ENCODE measurements at places on chromosomes 16 and 17. TPM values are rescaled to one million over a fixed set of nuclear protein-coding genes. Genes with fewer than 3 reads are reported as not detected.

DNA sequence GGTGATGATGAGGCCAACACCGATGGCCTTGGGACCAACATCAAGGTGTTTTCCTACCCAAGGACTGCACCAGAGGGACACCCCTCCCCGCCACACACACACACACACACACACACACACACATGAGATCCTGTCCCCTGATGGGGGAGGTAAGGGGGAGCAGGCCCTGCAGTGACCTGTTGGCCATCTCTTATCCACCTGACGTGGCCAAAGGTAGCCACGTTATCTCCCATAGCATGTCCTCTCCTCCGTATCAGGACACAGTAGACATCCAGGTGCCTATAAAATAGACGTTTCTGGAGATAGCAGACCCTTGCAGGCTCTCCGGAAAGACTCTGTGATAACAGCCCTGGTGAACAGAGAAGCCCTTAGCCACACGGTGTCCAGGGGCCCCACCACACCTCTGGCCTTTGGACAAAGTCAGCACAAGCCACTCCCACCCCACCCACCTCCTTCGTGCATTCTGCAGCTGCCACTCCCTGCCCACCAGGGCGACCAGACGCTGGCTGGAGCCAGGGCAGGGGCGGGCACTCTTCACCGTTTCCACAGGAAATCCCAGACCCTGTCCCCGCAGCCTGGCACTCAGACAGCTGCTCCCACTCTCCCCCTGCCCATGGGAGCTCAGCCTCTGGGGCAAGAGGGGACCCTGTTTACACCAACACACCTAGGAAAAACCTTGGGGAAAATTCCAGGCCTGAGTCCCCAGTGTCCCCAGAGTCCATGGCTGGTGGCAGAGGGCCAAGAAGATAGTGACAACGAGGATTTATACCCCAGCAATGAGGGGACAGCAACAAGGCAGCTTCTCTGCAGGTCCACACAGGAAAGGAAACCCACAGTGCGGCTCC lies 15.4 kb upstream of the ENPP7 start:
- no peak overlapping the region for H3K27ac ChIP-seq
- no peaks in the 10 kb centered on the region for H3K36me3 ChIP-seq
- DNase-seq, result no peak
- H3K4me3 ChIP-seq, result no peak overlapping the region

- H3K4me1 ChIP-seq, result no peaks in the 10 kb centered on the region
- no peaks in the 10 kb centered on the region for H3K27me3 ChIP-seq
- H3K4me3 ChIP-seq, result no peak overlapping the region
- no peak overlapping the region for H3K27ac ChIP-seq
Observed at GRCh38 chr17:1873418-1873817, 43.6 kb downstream of the RPA1 start.

DNA sequence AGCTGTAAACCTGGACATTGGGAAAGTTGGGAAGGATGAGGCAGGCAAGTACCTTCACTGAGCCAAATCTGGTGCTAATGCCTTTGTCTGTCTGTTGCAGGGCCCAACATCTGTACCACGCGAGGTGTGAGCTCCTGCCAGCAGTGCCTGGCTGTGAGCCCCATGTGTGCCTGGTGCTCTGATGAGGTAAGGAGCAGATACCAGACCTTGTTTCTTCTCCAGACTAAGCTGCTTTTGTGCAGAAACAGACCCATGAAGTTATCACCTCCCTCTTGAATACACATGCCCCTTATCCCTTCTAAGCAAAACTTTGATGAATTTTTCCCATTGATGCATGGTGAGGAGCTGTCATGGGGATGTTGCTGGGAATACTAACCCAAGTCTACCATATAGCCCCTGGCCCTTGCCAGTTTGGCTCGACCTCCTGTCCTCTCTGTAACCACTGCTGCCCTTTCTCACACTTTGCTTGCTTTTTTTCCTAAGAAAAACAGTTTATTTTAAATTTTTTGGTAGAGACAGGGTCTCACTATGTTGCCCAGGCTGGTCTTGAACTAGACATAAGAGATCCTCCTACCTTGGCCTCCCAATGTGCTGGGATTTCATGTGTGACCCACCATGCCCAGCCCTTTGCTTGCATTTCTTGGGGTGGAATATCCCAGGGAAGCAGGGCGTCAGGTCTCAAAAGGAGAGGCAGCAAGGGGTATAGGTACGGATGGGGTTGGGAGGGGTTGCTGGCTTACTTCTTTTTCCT lies 20.9 kb downstream of the ITGB3 start:
- H3K27me3 ChIP-seq, result no peaks in the 10 kb centered on the region
- H3K27ac ChIP-seq, result no peak overlapping the region
- DNase-seq, result no peak
- peaks cover 58% of the 10 kb centered on the region for H3K4me1 ChIP-seq

DNA sequence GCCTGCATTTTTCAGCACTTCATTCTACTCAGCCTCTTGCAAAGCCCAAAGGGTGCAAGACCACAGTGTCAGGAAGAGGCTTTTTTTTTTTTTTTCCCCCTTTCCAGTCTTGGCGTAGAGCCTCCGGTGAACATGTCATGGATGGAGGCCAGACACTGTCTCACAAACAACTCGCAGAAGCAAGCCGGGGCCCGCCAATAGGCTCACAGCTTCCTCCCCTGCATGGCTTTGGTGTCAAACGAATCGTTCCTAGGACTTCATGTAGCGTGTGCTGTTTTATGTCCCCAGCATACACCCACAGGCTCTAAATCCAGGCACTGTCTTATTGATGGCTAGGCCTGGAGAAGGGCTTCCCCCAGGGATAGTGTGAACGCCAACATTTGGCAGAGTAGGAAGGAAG lies 457.7 kb upstream of the MAF start:
- H3K36me3 ChIP-seq, result no peaks in the 10 kb centered on the region
- no peak for DNase-seq
- H3K27me3 ChIP-seq, result no peaks in the 10 kb centered on the region
- H3K4me1 ChIP-seq, result no peaks in the 10 kb centered on the region
- no peak overlapping the region for H3K27ac ChIP-seq
- H3K4me3 ChIP-seq, result no peak overlapping the region

GRCh38 chr17:63647936-63648335 lies 25.7 kb downstream of the MAP3K3 start:
- no peaks in the 10 kb centered on the region for H3K27me3 ChIP-seq
- H3K36me3 ChIP-seq, result peaks cover 28% of the 10 kb centered on the region
- peaks cover 45% of the 10 kb centered on the region for H3K4me1 ChIP-seq
- no peak overlapping the region for H3K4me3 ChIP-seq

DNA sequence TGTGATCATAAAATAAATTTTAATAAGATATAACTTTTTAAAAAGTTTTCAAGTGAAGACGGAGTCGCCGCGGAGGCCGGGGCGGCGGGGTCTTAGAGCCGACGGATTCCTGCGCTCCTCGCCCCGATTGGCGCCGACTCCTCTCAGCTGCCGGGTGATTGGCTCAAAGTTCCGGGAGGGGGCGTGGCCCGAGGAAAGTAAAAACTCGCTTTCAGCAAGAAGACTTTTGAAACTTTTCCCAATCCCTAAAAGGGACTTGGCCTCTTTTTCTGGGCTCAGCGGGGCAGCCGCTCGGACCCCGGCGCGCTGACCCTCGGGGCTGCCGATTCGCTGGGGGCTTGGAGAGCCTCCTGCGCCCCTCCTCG lies at the start of gene FOXC2:
Gene FOXC2 (plus strand): TSS at position 229 of the 365 bp plus-strand sequence. CDS start 507 bp downstream, outside the sequence.
- H3K36me3 ChIP-seq, result no peaks in the 10 kb centered on the region
- peaks cover 29% of the 10 kb centered on the region for H3K4me1 ChIP-seq
- peaks cover 51% of the 10 kb centered on the region for H3K27me3 ChIP-seq
- no peak for DNase-seq

DNA sequence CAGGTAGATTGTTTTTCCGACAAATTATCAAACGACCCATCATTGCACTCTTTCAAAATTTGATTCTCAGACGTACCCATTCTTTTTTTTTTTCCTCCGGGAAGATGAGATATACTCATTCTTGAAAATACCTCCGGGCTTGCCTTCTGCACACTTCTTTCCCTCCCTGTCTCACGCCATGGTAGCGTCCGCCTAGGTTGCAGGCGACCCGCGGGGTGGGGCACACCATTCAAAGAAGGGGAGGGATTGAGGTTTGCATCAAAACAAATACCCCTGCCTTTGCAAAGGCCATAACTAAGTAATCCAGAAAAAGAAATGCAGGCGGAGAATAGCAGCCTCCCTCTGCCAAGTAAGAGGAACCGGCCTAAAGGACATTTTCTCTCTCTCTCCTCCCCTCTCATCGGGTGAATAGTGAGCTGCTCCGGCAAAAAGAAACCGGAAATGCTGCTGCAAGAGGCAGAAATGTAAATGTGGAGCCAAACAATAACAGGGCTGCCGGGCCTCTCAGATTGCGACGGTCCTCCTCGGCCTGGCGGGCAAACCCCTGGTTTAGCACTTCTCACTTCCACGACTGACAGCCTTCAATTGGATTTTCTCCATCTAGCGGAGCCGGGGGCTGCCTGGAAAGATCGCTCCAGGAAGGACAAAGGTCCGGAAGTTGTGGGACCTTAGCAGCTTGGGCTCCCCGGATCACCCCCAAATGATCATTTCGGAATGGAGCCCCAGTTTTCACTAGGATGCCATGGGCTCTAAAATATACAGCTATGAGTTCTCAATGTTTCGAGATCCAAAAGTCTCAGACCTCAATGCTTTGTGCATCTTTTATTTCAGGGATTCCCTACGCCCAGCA lies 843 bp downstream of the TP53 start:
- peak overlapping the region; percentile 99 for H3K27ac ChIP-seq
- peak overlapping the region; percentile 97 for H3K4me3 ChIP-seq
- no peaks in the 10 kb centered on the region for H3K27me3 ChIP-seq

DNA sequence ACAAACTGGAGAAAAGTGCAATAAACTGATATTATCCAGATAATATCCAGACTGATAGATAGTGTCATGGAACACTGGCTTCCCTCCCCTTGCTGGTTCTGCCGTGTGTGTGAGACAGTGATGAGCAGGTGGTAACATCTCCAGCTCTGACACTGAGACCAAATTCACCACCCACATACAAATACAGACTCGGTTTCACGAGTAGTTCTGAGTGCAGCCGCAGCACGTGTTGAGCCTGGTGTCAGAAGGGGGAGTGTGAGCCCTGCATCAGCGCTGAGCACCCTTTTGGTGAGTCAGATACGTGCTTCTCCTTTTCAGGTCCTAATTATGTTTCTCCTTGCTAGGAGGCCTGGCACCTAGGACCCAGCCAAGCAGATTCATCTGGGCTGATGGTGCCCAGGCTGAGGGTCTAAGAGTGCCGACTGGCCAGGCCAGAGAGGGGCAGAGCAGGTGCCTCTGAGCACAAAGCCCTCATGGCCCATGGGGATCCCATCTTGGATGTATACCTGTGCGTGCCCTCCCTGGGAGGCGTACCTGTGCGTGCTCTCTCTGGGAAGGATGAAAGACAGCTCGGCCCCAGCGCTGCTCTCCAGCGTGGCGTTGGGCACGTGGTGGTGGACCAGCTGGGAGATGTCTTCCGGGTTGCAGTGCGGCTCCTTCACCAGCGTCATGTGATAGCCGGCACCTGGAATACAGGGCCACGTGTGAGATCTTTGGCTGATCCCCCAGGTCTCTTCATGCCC lies 27.3 kb upstream of the RNPS1 start:
- no peaks in the 10 kb centered on the region for H3K36me3 ChIP-seq
- no peak overlapping the region for H3K27ac ChIP-seq
- H3K4me1 ChIP-seq, result no peaks in the 10 kb centered on the region
- no peaks in the 10 kb centered on the region for H3K27me3 ChIP-seq
- H3K4me3 ChIP-seq, result no peak overlapping the region
- DNase-seq, result no peak

- no peak for DNase-seq
- no peak overlapping the region for H3K27ac ChIP-seq
- H3K27me3 ChIP-seq, result no peaks in the 10 kb centered on the region
- peaks cover 62% of the 10 kb centered on the region for H3K36me3 ChIP-seq
- no peak overlapping the region for H3K4me3 ChIP-seq
Observed at GRCh38 chr17:1001640-1002411, 4.9 kb downstream of the TIMM22 start.

- no peak overlapping the region for H3K27ac ChIP-seq
- H3K4me1 ChIP-seq, result no peaks in the 10 kb centered on the region
- no peak overlapping the region for H3K4me3 ChIP-seq
- DNase-seq, result no peak
Observed at GRCh38 chr16:19876501-19877059, 8.1 kb downstream of the GPRC5B start.

GRCh38 chr17:33080091-33080490 lies 88.4 kb downstream of the SPACA3 start:
- H3K27me3 ChIP-seq, result peaks cover 24% of the 10 kb centered on the region
- no peaks in the 10 kb centered on the region for H3K4me1 ChIP-seq
- no peak for DNase-seq
- H3K4me3 ChIP-seq, result no peak overlapping the region

DNA sequence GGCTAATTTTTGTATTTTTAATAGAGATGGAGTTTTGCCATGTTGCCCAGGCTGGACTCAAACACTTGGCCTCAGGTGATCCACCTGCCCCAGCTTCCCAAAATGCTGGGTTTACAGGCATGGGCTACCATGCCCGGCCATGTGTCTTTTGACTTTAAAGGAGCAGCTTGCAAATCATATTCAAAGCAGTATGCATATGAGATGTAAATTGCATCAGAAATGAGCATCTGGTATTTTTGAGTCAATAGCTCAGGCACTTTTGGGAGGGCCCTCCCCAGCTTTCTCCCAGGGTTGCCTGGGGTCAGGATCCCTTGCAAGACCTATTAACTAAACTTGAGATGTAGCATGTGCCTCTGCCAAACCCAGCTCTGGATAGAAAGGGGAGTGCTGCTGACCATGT lies 21.5 kb downstream of the EPOP start:
- H3K36me3 ChIP-seq, result no peaks in the 10 kb centered on the region
- peaks cover 12% of the 10 kb centered on the region for H3K4me1 ChIP-seq
- peaks cover 39% of the 10 kb centered on the region for H3K27me3 ChIP-seq
- H3K4me3 ChIP-seq, result no peak overlapping the region
- DNase-seq, result no peak
- no peak overlapping the region for H3K27ac ChIP-seq

GRCh38 chr16:52837251-52837650 lies 215.4 kb downstream of the CHD9NB start:
- DNase-seq, result no peak
- H3K4me1 ChIP-seq, result no peaks in the 10 kb centered on the region
- no peaks in the 10 kb centered on the region for H3K36me3 ChIP-seq
- H3K27ac ChIP-seq, result no peak overlapping the region
- H3K4me3 ChIP-seq, result no peak overlapping the region

DNA sequence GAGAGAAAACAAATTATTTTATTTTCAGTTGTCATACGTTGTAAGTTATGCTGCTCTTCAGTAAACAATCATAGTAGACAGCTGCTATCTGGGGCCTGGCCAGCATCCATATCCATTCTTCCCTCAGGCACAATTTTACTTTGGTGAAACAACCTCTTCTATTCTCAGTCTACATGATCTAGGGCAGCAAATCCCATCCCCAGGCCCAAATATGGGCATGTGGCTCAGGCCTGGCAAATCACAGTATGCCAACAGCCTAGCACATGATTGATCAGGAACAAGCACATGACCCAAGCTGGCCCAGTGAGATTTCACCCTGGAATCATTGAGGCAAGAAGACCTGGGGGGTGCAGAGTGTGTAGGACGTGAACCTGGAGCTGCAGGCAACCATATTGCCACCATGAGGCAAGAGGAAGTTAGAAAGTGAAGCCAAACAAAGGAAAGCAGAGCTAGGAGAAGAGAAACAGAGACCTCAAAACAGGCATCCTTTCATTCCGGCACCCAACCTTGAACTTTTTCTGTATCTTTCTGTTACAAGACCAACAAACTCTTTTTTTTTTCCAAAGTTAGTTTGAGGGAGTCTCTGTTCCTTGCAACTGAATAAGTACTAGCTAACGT lies 10.3 kb upstream of the ABCC12 start:
- H3K36me3 ChIP-seq, result no peaks in the 10 kb centered on the region
- peaks cover 4% of the 10 kb centered on the region for H3K4me1 ChIP-seq
- peaks cover 4% of the 10 kb centered on the region for H3K27me3 ChIP-seq
- DNase-seq, result no peak
- H3K27ac ChIP-seq, result no peak overlapping the region

Gene ZP2
- not detected for total RNA-seq

Gene ZNF385C
- 16.7 TPM for total RNA-seq

Gene TOB1
- 20.4 TPM for total RNA-seq

Gene CYB5D1
- 5.4 TPM for total RNA-seq

Gene TOP2A
- 5.3 TPM for total RNA-seq

All from activated B cell treated with CpG ODN at 0.5 μM for 24 hours (primary cell).